RWPE1 (cell line): ENCODE measurements at places on chromosomes 2 and 18.

GRCh38 chr2:134718817-134719814 is at the start of gene TMEM163:
Gene TMEM163, minus strand, starts transcription at chr2:134719000.
- DNase-seq = no peak

- DNase-seq = no peak
Measured at GRCh38 chr2:191059308-191059707, 45.3 kb upstream of the STAT1 start.

DNA sequence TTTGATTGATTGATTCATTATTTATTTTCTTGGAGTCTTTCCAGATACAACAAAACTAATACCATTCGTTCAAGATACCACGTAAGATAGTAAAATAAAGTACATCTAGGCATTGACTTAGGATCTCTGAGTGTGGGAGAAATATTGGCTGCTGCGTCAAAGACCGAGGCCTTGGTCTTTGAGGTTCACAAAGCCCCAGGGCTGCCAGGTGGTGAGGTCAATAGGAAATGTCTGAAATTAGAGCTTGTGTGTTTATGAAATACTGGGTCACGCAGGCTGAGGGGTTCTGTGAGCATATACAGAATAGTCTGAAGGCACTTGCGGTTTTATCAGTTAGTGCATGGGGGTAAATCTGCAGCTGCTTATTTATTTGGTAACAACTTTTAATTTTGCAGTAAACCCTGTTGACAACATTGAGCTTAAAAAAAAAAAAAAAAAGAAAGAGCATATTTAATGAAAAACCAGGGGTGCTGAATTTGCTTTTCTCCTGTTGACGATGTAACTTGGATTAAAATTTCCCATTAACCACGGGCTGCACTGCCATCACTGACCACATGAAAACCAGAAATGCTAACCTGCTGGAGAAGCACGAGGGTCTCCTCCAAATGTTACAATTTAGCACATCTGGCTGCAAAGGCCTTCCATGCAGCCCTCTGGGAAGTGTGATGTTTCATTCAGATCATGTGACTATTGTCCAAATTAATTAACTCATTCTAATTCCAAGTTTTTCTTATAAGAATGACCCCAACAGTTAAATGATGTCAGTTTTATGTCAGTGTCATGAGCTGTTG is 27.1 kb upstream of the SERPINB12 start:
- DNase-seq = no peak

DNA sequence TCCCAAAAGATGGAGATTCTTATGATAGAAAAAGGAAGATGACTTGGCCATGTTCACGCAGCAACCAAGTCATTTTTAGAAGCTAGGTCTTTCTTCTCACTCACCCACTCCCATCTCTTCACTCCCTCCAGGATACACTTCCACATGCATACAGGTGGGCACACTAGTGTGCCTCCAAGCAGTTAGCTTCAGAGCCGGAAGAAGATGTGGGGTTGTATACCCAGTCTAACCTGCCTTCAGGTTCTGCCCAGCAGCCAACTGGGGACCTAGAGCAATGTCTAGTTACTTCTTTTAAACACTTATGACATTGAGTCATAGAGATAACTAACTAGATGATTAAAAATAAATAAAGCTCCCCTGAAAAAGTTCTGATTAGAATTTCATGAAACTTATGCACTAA is 21.8 kb upstream of the TANK start:
- no peak for DNase-seq

GRCh38 chr2:215272918-215273317 is 38.9 kb upstream of the ATIC start:
- no peak for DNase-seq
